Natural killer cell treated with Interleukin-12 subunit alpha and Interleukin-12 subunit beta and Interleukin-15 and Interleukin-18, amount 100 ng/mL, for 72 hours (primary cell): ENCODE measurements at places on chromosomes 16 and 17.
A peak's percentile ranks its signal among the peaks of the same experiment; 100 is the strongest.

DNA sequence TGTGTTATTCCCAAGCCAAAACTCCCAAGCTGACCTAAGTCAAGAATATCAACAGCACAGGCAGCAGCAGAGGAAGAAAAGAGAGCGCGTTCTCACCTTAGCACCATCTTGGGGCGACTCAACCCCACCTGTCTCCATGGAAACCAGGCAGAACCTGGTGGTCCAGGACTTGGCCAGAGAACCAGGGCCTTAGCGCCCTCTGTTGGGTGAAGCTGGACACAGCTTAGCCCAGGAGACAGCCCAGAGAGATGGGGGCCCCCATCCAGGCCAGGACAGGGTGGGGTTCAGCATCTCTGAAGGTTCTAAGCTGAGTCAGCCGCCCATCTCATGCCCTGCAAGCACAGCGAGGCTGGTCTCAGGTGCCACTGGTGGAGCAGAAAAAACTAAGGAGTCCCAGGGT is 60.1 kb upstream of the TMEM132E start:
- H3K27me3 ChIP-seq = peaks cover 19% of the 10 kb centered on the region
- H3K36me3 ChIP-seq = no peaks in the 10 kb centered on the region
- H3K27ac ChIP-seq = no peak overlapping the region
- H3K4me3 ChIP-seq = no peak overlapping the region
- no peaks in the 10 kb centered on the region for H3K4me1 ChIP-seq
- no peak for DNase-seq

DNA sequence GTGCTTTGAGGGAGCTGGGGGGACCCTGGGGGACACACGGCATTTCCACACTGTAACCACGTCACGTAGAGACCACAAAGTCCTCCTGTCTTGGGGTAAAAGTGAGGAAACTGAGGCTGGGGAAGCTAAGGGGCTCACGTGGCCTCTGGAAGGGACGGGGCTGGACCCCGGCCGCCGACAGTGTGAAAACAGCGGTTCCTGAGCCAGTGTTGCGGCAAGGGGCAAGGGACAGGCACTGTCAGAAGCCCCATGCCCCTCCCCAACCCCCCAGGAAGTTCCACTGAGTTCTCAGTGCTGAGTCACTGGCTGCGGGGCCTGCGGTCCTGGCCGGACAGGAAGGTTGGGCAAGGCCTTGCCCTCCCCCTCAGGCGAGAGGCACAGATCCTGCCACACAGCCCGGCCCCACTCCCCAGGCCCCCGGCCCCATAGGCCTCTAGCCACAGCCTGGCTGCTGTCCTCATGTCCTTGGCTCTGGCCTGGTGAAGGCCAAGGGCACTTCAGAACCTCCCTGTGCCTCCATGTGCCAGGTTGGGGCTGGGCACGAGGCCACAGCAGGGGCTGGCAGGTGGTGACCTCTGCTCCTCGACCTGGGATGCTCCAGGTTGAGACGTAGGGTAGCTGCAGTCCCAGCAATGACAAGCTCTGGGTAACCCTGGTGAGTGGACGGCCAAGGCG is 5.0 kb upstream of the CCDC57 start:
- H3K4me3 ChIP-seq = peak overlapping the region; percentile 68
- peak overlapping the region; percentile 91 for H3K27ac ChIP-seq
- H3K27me3 ChIP-seq = no peaks in the 10 kb centered on the region

- H3K36me3 ChIP-seq = no peaks in the 10 kb centered on the region
- H3K4me3 ChIP-seq = no peak overlapping the region
- no peak overlapping the region for H3K27ac ChIP-seq
- DNase-seq = peak; percentile 38
Observed at GRCh38 chr17:44361292-44362260, 2.1 kb downstream of the FAM171A2 start.

- no peak overlapping the region for H3K4me3 ChIP-seq
- no peaks in the 10 kb centered on the region for H3K27me3 ChIP-seq
- no peaks in the 10 kb centered on the region for H3K36me3 ChIP-seq
- peaks cover 58% of the 10 kb centered on the region for H3K4me1 ChIP-seq
- H3K27ac ChIP-seq = peak overlapping the region; percentile 71
Observed at GRCh38 chr16:11133344-11133943, 122.6 kb downstream of the SOCS1 start.

DNA sequence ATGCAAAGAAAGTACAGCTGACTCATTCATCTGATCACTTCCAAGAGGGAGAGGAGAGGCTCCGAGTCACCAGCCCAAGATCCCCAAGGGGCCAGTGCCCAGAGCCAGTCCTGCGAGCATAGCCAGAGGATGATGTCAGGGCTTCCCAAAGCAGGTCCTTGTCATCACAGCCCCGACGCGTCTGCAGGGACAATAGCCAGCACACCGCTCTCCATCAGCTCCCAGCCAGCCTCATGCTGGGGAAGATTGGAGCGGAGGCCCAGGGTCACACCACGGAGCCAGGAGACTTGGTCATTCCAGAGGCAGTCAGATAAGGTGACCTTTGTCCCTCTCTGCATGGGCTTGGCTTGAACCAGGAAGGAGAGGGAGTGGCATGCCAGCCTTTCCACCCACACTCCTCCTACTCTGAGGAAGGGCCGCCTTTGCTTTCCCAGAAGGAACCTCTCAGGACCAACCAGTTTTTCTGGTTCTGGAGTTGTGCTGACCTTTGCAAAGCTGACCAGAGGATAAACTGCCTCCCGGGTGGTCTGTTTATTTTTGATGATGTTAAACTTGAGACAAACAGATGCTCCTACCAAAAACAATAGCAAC is 58.3 kb upstream of the ARHGAP44 start:
- no peaks in the 10 kb centered on the region for H3K27me3 ChIP-seq
- H3K27ac ChIP-seq = no peak overlapping the region
- H3K4me3 ChIP-seq = no peak overlapping the region
- H3K36me3 ChIP-seq = no peaks in the 10 kb centered on the region

- H3K4me3 ChIP-seq = peak within 1 kb of the TSS; percentile 81
- peaks cover 15% of the 10 kb centered on the region for H3K36me3 ChIP-seq
- H3K27ac ChIP-seq = peak within 1 kb of the TSS; percentile 96
- H3K27me3 ChIP-seq = no peaks in the 10 kb centered on the region
- peaks cover 54% of the 10 kb centered on the region for H3K4me1 ChIP-seq
Observed at GRCh38 chr16:66549284-66550131, at the start of gene TK2. Gene TK2, minus strand, starts transcription at chr16:66550122. Its CDS starts 61 bp downstream, at chr16:66550061.
